ENCODE measurements at places on chromosomes 1 and 21. TPM values are rescaled to one million over a fixed set of nuclear protein-coding genes. Genes with fewer than 3 reads are reported as not detected.

The DUSP23 gene
- total RNA-seq = 75.2 TPM

The TMPRSS2 gene
- total RNA-seq = 0.42 TPM

The CAPN8 gene
- not detected for total RNA-seq

The OR10Z1 gene
- total RNA-seq = not detected

The SPRR5 gene
- not detected for total RNA-seq

The ESPN gene
- total RNA-seq = not detected

The AMY1C gene
- total RNA-seq = not detected

The AMPD1 gene
- not detected for total RNA-seq

The ATF6 gene
- total RNA-seq = 30.6 TPM

The IL6R gene
- total RNA-seq = 61.1 TPM

The PRR9 gene
- not detected for total RNA-seq

The RPE65 gene
- not detected for total RNA-seq

The BRINP3 gene
- 34.1 TPM for total RNA-seq

The HTR6 gene
- total RNA-seq = not detected

DNA sequence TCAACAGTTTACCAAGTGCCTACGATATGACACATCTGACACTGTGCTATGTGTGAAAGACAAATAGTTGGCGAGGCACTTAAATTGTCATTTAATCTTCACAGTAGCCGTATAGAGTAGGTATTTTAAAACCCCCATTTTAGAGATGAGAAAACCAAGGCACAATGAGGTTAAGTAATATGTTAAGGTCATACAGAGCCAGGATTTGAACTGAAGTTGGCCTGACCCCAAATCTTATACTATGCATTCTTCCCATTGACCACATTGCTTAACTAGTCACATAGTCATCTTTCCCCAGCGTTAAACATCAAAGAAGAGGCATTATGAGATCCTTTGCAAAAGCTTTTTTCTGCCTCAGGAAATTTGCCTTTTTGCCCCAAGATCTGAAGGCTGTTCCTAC, 3.9 kb downstream of the INKA2 start:
- no peak for DNase-seq

DNA sequence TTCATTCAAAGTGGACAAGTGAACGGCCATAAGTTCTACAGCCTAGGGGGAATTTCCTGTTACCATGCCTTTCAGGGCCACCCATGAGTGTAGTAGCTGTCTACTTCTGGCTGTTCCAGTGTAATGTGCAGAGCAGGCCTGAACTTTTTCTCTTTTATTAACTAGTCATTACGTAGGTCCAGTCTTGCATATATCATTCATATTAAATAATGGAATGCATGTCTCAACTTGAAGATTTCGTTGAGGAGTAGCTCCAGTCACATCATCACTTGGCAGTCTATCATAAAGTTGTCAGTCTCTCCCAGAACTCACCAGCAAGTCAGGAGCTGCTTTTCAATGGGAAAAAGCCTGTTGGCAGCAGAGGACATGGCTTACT, 12.0 kb upstream of the GIPC2 start:
- DNase-seq = no peak

- no peak for DNase-seq
Measured at GRCh38 chr1:247317702-247318101, 14.0 kb downstream of the ZNF496 start.

DNA sequence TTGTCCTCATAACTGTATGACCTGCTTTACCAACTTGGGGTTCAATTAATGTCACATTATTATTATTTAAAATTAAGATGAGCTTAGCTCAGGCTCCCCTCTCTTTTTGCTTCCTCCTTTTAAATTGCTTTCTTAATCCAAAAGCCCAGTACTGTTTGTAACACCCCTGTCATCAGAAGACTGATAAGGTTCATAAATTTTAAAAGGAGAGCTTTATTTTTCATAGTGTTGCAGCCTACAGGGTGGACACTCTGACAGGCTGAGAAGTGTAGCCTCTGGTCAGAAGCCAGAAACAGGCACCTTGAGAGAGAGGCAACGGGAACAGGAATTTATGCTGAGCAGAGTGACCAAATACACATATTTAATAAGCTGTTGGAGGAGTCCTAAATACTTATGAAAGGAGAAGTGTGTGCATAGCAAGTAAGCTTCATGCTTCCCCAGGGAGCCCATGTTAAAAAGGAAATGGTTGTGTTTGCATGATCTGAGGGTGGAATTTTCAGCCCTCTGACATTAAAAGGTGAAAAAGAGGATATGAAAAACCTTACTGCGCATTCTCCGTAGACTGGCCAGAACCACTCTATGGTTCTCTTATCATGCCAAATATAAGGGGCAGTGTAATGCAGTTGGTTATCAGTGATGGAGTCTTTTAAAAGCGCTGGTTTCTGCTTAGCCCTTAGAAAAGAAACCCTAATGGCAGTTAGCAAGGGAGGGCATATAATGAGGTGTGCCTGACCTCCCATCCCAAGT, 30.5 kb upstream of the FGGY start:
- no peak for DNase-seq

DNA sequence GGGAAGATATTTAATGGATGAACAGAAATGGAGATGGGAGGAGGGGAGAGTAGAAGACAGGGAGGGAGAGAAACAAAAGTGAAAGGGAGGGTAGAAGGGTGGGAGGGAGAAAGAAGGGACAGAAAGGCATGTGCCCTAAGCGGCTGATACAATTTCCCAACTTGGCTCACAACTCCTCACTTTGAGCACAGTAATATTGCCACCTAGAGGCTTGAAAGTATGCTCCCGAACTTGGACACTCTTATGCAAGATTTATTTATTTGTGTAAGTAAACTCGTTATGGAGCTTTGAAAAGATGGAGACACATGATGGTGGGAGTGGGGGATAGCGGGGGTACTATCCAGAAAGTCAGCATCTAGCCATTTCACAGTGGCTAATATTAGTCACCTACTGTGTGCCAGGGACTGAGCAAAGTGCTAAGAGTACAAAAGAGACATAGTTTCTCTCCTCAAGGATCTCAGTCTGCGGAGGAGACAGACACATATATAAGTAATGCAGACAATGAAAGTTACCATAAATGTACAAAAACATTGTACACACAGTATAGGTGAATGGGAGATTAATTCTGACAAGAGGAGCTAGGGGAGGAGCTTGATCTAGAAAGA, 189.7 kb downstream of the SEC16B start:
- no peak for DNase-seq

DNA sequence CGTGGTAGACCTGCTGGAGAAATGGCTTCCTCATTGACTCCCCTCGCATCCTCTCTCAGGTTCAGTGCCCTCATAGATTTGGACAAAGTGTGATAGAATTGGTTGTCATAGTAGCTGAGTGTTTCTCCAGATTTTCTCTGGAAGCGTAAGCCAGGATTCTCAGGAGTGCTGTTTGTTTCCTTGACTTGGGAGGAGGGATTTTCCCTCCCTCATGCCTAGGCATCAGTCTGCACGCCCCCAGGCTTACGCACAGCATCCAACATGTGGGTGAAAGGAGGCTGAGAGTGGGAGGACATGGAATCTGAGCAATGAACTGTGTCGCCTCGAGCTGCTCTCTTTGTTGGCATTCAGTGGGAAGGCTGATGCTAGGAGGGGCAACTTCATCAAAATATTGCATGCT, 503.5 kb downstream of the LTN1 start:
- no peak for DNase-seq

DNA sequence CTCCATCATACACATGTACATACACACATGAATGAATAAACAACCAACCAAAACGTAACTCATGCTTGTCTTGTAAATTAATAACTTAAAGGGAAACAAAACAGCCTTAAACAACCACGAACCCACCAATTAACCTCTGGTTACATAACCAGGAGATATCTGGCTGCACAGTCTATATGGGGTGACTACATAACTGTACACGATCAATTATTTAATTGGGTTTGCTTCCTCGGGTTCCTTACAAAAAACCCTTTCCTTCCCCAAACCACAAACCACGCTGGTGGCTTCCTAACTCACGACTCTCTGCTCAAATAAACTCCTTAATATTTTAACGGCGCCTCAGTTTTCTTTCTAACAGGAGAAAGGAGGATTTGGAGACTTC, 744 bp downstream of the ZNF670 start:
- no peak for DNase-seq

- DNase-seq = no peak
Measured at GRCh38 chr1:220164116-220164515, 70.2 kb downstream of the IARS2 start.

- DNase-seq = no peak
Measured at GRCh38 chr1:110207831-110208230, 2.3 kb upstream of the KCNC4 start.

DNA sequence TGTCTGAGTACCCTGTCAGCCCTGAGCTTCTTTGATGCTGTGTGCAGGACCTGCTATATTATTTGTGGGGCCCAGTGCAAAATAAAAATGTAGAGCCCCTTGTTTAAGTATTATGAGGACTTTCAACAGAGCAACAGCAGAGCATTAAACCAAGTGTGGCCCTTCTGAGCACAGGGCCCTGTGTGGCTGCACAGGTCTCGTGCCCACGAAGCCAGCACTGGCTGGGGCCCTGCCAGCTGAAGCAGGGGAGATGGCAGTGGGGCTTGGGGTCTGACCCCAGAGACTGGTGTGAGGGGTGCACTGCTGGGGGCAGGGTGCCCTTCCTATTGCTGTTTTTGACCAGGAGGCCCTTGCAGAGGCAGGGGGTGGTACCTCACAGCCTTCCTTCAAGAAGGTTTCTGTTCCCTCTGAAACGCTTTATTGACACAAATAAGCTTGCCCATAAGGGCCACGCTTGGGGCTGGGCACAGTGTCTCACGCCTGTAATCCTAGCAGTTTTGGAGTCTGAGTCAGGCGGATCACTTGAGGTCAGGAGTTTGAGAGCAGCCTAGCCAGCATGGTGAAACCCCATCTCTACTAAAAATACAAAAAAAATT, 2.2 kb upstream of the SEMA4A start:
- DNase-seq = no peak

GRCh38 chr21:39604951-39605350, 7.8 kb upstream of the B3GALT5 start:
- DNase-seq = peak; percentile 90

DNA sequence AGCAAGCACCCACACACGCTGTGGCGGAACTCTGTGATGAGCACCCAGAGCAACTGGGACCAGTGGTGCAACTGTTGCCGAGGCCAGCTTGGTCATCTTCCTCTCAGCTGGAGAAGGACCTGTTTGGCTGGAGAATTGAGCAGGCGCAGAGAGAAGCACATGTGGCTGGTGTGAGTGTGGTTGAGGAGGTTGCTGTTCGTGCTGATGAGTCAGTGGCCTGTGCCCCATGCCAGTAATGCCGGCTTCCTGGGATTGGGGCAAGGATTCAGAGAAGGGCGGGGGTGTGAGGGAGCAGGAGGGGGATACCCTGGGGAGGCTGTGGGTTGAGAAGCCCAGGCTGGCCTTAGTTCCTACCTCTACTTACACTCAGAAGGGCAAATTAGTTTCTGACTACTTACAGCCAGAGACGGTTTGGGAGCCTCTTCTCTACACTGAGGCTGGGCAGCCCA, 57.5 kb upstream of the EPS8L3 start:
- no peak for DNase-seq

GRCh38 chr1:91817211-91817905, 68.6 kb downstream of the TGFBR3 start:
- DNase-seq = no peak

DNA sequence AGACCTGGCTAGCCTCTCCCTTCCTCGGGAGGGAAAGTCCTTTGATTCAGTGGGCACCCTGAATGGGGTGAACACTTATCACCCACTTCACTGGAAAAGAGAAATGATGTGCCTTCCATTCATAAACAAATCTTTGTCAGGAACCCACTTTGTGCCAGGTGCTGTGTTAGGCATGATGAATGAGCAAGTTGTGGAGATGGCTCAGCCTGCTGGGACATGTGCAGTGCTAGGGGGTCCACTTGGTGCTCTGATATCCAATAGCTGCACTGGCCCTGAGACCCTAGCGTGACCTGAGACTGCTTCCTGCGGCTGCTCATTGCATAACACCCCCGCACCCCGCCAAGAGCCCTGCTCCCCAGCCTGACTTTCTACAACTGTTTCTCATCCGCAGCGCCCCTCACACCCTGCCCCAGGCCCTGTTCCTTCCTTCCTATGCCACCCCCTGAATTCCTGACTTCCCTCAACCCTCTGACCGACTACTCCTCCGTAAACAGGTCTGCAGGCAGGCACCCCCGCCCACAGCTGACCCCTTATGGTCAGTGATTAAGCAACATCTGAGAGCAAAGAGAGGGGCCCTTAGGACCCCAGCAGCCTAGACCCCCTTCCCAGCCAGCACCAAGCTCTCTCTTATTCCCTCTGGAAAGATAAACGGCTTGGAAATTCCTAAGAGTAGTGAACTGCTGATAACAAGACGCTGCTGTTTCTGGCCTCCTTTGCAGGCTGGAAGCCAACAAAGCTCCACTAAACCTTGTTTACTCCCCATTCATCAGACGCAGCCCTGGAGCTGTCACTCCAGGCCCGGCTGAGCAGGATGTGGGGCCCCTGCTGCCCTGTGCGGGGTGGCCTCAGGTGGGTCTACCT, 12.9 kb downstream of the CSRP1 start:
- DNase-seq = no peak

DNA sequence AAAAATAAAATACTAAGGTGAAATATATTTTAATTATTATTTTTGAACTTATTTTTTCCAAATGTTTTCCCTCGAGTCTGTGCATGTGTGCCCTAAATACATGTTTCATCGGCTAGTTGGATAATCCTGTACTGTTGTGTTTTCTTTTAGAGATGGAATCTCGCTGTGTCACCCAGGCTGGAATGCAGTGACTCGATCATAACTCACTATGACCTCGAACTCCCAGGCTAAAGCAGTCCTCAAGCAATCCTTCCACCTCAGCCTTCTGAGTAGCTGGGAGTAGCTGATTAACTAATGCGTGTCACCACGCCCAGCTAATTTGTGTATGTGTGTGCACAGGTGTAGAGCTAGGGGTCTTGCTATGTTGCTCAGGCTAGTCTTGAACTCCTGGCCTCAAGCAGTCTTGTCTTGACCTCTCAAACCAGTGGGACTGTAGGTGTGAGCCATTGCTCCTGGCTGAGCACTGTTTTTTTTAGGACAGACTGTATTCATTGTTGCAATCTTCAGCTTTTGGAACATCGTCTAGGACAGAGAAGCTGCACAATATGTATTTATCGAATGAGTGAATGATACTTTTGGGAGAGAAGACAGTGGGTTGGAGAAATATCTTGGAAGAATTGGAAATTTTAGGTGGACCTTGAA, 4.8 kb upstream of the TMCO1 start:
- DNase-seq = no peak

GRCh38 chr1:184664661-184665060, 90.0 kb downstream of the EDEM3 start:
- peak; percentile 57 for DNase-seq

GRCh38 chr1:61081686-61082310, 563 bp upstream of the NFIA start:
- no peak for DNase-seq

DNA sequence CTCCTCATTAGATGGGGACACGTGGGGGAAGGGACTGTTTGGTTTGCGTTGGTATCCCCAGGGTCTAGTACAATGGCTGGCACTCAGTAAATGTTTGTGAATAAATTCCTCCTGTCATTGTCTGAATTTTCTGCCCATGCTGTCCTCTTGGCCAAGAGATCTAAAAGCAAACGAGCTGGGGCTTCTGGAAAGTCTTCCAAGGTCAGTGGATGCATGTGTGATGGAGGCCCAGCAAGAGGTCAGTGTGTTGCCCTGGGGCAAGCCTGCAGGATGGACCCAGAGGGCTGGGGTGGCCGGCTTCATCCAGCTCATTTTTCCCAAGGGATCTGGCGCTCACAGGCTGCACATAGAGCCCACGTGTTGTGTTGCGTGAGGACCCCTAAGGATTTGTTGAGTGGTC, 30.0 kb upstream of the JUN start:
- DNase-seq = no peak

GRCh38 chr1:171788696-171789095, 7.2 kb downstream of the METTL13 start:
- DNase-seq = no peak

GRCh38 chr1:20185834-20186782, at the start of the genes PLA2G2C and UBXN10:
PLA2G2C (minus strand) TSS chr1:20186518; CDS start chr1:20177363, 9,155 bp downstream.
UBXN10 (plus strand) TSS chr1:20186096; CDS start chr1:20190562, 4,466 bp downstream.
- DNase-seq = peak; percentile 95

Data from esophagus muscularis mucosa (tissue), 4 donors.